Foreskin keratinocyte (primary cell): ENCODE measurements at places on chromosomes 1 and 21. TPM values are rescaled to one million over a fixed set of nuclear protein-coding genes. Genes with fewer than 3 reads are reported as not detected.

IL19 gene
- not detected in 2 replicates for total RNA-seq

SDC3 gene
- total RNA-seq: 21.9 and 25.4 TPM in 2 replicates

GJA4 gene
- total RNA-seq: 0.07 and 0.17 TPM in 2 replicates

XCL2 gene
- total RNA-seq: not detected in 2 replicates
